ENCODE measurements at places on chromosomes 7 and 10.

- no peak for DNase-seq
Observed at GRCh38 chr7:43458330-43459018, 124.4 kb upstream of the STK17A start.

GRCh38 chr10:119336599-119336998 is 129.2 kb downstream of the GRK5 start:
- no peak for DNase-seq

- DNase-seq: no peak
Observed at GRCh38 chr7:55113760-55114540, 95.1 kb downstream of the EGFR start.

GRCh38 chr7:121519548-121520521 is 123.7 kb upstream of the FAM3C start:
- no peak for DNase-seq

DNA sequence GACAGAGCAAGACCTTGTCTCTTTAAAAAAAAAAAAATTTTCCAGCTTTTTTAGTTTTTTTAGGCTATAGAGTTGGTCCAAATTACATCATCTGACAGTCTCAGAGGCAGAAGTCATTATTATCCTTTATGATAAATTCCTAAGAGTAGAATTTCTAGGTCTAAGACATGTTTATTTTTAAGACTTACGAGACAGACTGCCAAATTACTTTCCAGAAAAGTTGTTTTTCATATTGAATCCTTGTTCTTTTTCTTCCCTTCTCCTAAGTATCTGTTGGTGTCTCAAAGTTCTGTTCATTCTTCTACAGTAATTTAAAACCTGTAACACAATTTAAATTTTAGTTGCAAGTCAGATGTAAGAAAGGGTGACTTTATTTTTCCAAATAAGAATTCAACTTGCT is 421.4 kb downstream of the GALNT17 start:
- no peak for DNase-seq

All from activated CD4-positive, alpha-beta T cell treated with anti-CD3 and anti-CD28 coated beads for 24 hours (primary cell).